ENCODE measurements at places on chromosomes 12 and 14. TPM values are rescaled to one million over a fixed set of nuclear protein-coding genes. Genes with fewer than 3 reads are reported as not detected.

CLEC4A gene
- total RNA-seq, result not detected

TAS2R13 gene
- not detected for total RNA-seq

KRT85 gene
- not detected for total RNA-seq

DIO2 gene
- 4.0 TPM for total RNA-seq

PPP1R1A gene
- total RNA-seq, result not detected

HELB gene
- total RNA-seq, result 1.1 TPM

NINJ2 gene
- 0.49 TPM for total RNA-seq

CCDC38 gene
- total RNA-seq, result not detected

DNAAF2 gene
- 6.7 TPM for total RNA-seq

TOMM20L gene
- total RNA-seq, result not detected

SIX6 gene
- total RNA-seq, result not detected

CDK17 gene
- total RNA-seq, result 41.8 TPM

C12orf54 gene
- total RNA-seq, result not detected

KCNH3 gene
- 0.54 TPM for total RNA-seq

KLRD1 gene
- total RNA-seq, result not detected

ASB2 gene
- total RNA-seq, result not detected

SCNN1A gene
- 2.6 TPM for total RNA-seq

CIT gene
- 2.0 TPM for total RNA-seq

CPNE6 gene
- total RNA-seq, result not detected

BAG5 gene
- total RNA-seq, result 21.1 TPM

GPRC5A gene
- 20.3 TPM for total RNA-seq

LRP1 gene
- total RNA-seq, result 285 TPM

TRPV4 gene
- total RNA-seq, result 1.1 TPM

STX2 gene
- total RNA-seq, result 30.3 TPM

BLTP3B gene
- total RNA-seq, result 13.4 TPM

ACVRL1 gene
- total RNA-seq, result 107 TPM

HOXC5 gene
- not detected for total RNA-seq

KRT71 gene
- total RNA-seq, result not detected

CLEC9A gene
- not detected for total RNA-seq

OR4N5 gene
- not detected for total RNA-seq

AQP6 gene
- total RNA-seq, result not detected

CBLN3 gene
- total RNA-seq, result 3.4 TPM

CEBPE gene
- total RNA-seq, result not detected

GNB3 gene
- total RNA-seq, result 2.5 TPM

SPX gene
- total RNA-seq, result 0.97 TPM

LGR5 gene
- total RNA-seq, result 0.16 TPM
